ENCODE measurements at places on chromosomes 4 and X.
A peak's percentile ranks its signal among the peaks of the same experiment; 100 is the strongest.

- no peak for DNase-seq
These were observed 1.6 kb downstream of the LONRF3 start for GRCh38 chrX:118975831-118976598.

DNA sequence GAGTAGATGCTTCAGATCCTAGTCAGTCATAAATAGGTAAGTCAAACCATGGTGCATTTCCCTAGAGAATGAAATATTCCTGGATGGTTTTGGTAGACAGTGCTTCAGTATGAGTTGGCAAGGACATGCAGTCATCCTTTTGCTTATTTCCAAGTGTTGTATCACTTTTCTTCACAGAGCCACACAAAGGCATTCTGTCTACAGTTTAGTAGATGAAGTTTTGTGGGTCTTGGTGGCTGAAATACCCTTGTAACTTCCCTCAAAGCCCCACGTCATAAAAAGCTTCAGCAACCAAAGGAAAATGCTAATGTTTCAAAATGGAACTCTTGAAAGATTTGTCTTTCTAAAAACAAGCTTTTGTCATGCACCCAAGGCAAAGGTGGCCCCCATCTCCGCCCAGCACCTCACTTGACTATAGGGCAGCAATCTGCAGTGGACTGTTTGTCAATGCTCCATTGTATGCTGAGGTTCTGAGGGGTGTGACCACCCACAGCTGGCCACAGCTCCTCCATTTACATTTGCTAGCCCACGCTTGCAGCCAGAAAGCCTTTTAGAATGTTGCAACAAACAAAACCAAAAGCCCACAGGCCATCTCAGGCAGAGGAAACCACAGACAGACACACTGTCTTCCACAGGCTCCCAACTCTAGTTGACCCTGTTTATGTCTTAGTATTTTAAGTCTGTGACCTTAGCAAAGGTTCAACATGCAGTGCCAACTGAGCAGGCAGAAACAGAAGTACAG is 87.1 kb upstream of the FAM9C start:
- DNase-seq: no peak

DNA sequence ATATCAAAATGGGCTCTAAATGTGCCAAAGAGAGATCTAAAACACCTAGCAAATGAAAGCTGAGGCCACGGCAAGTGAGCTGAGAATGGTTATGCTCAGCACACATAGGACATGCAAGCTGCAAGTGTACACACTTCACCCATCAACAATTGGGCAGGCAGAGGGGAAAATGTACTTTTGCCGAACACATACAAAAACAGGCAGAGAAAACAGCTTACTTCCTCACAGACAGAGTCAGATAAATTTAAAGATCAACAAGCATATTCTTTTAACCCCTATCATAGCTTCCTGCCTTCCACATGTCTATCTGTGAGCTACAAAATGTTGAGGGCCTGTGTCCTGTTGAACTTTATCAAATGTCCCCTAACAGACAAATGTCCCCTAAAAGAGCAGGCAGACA is 60.3 kb downstream of the SH3KBP1 start:
- DNase-seq: no peak

DNA sequence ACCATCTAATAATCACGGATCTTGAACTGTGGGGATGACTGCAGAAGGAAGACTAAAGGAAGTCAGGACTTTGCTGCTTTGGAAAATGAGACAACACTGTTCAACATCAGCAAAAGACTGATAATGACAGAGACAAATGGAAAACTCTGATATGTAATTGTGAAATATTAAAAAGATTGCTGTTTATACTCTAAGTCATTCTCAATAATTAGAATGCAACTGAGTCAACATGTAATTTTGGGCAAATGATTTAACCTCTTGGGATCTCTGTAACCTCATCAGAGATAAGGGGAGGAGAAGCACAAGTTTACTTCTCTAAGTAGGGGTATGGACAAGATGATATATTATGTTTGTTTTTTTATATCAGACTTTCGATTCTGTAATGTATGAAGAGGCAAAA is 121.9 kb downstream of the GASK1B start:
- DNase-seq: no peak

DNA sequence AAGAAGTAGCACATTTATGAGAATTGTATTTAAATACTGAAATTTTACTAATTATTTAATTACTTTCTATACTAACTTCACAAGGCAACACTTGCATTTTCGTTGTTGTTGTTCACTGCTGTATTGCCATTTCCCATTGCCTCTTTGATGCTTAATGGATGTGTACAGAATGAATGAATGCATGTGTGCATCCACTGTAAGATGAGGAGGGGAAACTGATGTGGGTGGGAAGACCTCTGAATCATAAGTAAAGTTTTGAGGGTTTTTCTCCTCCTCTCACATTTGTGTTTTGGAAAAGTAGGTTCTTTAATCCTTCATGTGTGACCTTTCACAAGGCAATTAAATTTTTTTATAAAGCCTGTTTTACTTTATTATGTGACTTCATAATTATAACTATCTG is 46.8 kb downstream of the PDLIM5 start:
- no peak for DNase-seq

GRCh38 chrX:20718592-20719380 is 452.1 kb upstream of the RPS6KA3 start:
- no peak for DNase-seq

DNA sequence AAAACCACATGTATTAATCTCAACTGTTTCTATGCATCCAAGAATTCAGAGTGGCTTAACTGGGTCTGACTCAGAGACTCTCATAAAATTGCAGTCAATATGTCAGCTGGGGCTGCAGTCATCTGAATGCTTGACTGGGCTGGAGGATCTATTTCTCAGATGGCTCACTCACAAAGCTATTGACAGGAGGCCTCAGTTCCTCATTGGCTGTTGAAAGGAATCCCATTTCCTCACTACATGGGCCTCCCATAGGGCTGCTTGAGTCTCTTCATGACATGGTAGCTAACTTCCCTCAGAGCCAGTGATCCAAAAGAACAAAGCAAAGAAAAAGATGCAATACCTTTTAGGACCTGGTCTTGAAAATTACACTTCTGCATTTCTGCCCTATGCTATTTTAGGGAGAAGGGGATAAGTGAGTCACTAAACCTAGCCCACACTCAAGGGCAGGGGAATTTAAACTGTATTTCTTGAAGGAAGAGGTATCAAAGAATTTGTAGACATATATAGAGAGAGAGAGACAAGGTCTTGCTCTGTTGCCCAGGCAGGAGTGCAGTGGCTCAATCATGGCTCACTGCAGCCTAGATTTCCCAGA is 9.8 kb downstream of the SCFD2 start:
- DNase-seq: no peak

GRCh38 chrX:103533511-103534216 is 14.4 kb upstream of the RAB40A start:
- DNase-seq: peak; percentile 3

- no peak for DNase-seq
These were observed 22.4 kb upstream of the ARMCX4 start for GRCh38 chrX:101462892-101463291.

DNA sequence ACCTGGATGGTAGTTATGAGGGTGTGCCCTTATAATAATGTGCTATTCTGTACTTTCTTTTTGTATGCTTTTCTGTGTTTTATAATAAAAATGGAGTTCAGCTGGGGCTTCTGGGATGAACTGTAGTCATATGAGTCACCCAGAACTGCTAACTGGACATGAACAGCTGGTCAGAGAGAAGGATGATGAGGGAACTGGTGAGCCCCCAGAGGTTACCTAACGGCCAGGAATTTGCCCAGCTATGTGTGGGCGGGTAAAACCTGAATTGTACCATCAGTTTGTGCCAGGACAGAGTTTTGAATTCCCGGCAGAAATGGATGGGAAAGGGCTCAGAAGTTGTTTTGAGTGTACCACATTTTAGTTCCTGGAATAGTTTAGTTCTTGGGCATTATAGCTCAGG is 138.0 kb upstream of the USP9X start:
- no peak for DNase-seq

- no peak for DNase-seq
These were observed 787 bp upstream of the TET2 start for GRCh38 chr4:105145903-105146275.

- no peak for DNase-seq
These were observed 250.1 kb downstream of the SNCA start for GRCh38 chr4:89586864-89587263.

DNA sequence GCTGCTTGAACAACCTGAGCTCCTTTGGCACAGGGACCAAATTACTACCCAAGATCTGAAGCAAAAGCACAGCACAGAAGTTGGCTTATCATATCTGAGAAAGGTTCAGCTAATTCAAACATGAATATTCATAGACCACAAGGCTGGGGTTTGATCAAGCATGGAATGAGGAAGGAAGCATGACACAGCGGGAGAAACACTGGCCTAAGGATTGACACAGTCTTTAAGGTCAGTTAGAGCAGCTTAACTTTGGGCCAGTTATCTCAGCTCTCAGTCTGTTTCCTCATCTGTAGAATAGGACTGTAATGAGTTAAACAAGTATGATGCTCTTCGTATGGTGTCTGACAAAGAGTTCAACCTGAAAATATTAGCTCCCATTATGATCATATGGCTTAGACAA is 88.5 kb upstream of the CBR4 start:
- DNase-seq: no peak

DNA sequence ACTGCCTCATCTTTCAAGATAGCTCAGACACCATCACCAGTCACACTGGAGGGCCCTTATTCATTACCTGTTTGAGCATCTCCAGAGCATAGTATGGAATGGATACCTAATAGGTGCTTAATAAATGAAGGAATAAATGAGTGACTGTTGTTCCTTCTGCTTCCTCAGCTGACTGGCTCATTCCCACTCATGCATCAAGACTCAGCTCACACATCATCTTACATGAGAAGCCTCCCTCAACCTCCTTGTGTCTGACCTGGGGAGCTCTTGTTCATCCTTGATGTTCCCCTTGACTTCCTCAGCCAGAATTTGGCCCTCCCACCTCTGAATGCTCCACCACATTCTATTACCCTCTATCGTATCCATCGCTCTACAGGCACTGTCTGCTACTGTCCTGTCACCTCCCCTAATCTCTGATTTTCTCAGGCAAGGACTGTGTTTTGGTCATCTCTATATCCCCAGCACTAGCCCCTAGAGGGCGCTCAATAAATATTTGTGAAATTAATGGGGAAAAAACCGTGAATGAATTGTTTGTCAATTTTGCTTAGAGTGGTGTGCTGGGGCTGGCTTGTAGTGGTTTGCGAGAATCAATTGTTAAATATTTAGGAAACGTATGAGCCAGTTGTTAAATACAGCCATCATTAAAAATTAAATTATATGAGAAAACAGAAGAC is 88.3 kb downstream of the NHSL2 start:
- no peak for DNase-seq

DNA sequence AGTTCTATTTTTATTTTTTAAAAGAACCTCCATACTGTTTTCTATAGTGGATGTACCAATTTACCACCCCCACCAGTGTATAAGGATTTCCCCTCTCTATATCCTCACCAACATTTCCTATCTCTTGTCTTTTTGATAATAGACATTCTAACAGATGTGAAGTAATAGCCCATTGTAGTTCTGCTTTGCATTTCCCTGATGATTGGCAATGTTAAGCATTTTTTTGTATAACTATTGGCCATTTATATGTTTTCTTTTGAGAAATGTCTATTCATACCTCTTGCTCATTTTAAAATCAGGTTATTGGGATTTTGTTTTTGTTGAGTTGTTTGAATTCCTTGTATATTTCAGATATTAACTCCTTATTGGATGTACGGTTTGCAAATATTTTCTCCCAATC is 251.1 kb upstream of the HTR2C start:
- no peak for DNase-seq

DNA sequence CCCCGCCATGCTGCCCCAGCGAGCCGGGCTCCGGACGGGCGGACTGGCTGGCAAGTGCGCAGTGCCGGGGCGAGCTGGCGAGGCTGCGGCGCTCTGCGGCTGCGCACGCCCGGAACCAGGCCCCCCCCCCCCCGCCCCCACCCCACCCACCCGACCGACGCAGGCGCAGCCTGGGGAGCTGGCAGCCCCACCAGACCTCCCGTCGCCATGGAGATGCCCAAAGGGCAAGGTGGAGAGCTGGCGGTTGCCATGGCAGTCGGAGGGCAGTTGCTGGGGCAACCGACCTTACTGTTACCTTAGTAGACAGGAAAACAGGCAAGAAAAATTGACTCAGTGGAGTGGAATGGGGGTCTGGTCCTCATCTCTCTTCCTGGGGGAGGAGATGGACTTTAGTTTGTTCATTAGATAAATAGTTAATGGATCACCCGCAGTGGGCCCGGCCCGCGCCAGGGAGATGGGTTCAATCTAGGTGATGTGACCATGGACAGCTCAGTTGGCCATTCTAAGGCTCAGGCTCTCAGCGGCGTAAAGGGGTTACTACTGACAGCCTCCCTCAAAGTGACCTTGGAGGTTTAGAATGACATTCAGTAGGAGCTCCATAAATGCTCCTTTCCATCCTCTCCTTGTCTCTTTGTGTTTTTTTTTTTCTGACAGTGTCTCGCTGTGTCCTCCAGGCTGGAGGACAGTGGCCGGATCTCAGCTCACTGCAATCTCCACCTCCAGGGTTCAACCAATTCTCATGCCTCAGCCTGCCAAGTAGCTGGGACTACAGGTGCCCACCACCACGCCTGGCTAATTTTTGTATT is at the start of gene PCSK1N:
Gene PCSK1N, minus strand, starts transcription at position 87 of the 806 bp plus-strand sequence. Its CDS starts 78 bp downstream, at position 9.
- peak; percentile 42 for DNase-seq

GRCh38 chr4:138757432-138757831 is 258.1 kb upstream of the NOCT start:
- DNase-seq: no peak

- DNase-seq: no peak
These were observed 615.1 kb downstream of the CENPC start for GRCh38 chr4:66930206-66930605.

- no peak for DNase-seq
These were observed 74.0 kb downstream of the AFF2 start for GRCh38 chrX:148574237-148574973.

DNA sequence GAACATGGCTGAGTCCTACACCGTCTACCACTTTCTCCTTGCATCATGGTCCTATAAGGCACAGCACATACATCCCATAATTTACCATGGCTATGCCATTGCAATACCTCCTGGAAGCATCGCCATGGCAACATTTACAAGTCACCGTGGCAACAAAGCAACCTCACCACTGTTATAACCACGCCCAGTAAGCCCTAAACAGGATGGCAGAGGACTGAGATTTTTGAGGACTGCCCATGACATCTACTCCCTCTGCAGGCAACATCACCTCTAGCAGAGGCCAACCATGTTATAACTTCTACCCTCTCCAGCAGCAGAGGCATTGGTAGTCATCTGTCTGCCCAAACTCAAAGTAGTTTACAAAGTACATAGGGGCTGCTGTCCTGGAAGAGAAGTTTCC is 29.7 kb downstream of the BCOR start:
- DNase-seq: no peak

All from DMS 273 treated with DMSO at 0.1 percent for 48 hours (cell line).